ENCODE measurements at places on chromosomes 2 and 18. TPM values are rescaled to one million over a fixed set of nuclear protein-coding genes. Genes with fewer than 3 reads are reported as not detected.

Gene RBKS
- 1.5 TPM for total RNA-seq

Gene ADAM23
- total RNA-seq = 4.7 TPM

Gene ACMSD
- total RNA-seq = not detected

Gene UGT1A10
- not detected for total RNA-seq

Gene NDC80
- 1.4 TPM for total RNA-seq

Gene HNMT
- 68.3 TPM for total RNA-seq

Gene HRH4
- not detected for total RNA-seq

Gene C2orf80
- not detected for total RNA-seq

Gene MBD5
- 39.8 TPM for total RNA-seq

Gene OXER1
- total RNA-seq = 1.00 TPM

Gene GAD1
- total RNA-seq = not detected

Gene CXCR1
- 2.5 TPM for total RNA-seq

Gene B4GALT6
- total RNA-seq = 4.5 TPM

Gene CABLES1
- total RNA-seq = 10.8 TPM

Gene CROCC2
- total RNA-seq = 0.09 TPM

Gene ZNF521
- total RNA-seq = 29.0 TPM

Gene KCNF1
- total RNA-seq = 0.19 TPM

Gene SLC5A6
- 15.3 TPM for total RNA-seq

Gene RAB31
- 141 TPM for total RNA-seq

Gene LIMS3
- total RNA-seq = 4.6 TPM

Gene TMEM37
- 8.0 TPM for total RNA-seq

Gene CD28
- 3.8 TPM for total RNA-seq

Gene RUFY4
- 0.14 TPM for total RNA-seq

Measured in posterior vena cava (tissue), 2 donors.